ENCODE measurements at places on chromosomes 5 and 9. TPM values are rescaled to one million over a fixed set of nuclear protein-coding genes. Genes with fewer than 3 reads are reported as not detected.

GRCh38 chr5:142472306-142472951 lies 147.6 kb upstream of the SPRY4 start:
- DNase-seq = peak; percentile 85

- DNase-seq = peak; percentile 45
Measured at GRCh38 chr5:177447066-177447610, 524 bp downstream of the PRR7 start.

GRCh38 chr9:19464061-19464763 lies 55.4 kb downstream of the ACER2 start:
- no peak for DNase-seq

GRCh38 chr5:126651013-126651577 lies 50.3 kb downstream of the PHAX start:
- no peak for DNase-seq

GRCh38 chr5:33891788-33892619 lies at the start of gene ADAMTS12:
TSS of gene ADAMTS12 (minus strand) at chr5:33891990. CDS start at chr5:33891856, 134 bp downstream.
- peak; percentile 49 for DNase-seq

- no peak for DNase-seq
Measured at GRCh38 chr9:38308136-38308535, 84.4 kb upstream of the ALDH1B1 start.

GRCh38 chr9:87157366-87158031 lies 210.2 kb upstream of the GAS1 start:
- peak; percentile 58 for DNase-seq

DNA sequence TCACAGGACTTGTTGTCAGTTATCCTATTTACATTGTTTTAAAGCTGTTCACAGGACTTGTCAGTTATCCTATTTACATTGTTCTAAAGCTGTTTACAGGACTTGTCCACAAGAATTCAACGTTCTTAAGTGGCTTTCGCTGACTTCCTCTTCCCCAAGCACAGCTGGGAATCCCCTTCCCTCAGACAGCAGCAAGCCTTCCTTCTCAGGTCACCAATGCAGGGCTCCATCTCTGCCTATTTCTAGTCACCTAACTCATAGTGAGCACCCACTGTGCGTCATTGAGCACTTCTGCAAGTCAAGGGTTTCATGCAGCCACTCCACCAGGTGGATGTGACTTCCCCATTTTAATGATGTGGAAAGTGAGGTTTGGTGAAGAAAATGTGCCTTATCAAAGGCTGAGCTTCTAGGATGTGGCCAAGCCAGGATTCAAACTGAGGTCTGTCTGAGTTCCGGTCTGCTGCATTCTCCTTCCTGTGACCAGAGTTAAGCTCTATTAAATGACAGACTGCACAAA lies 109.8 kb upstream of the ZNF462 start:
- DNase-seq = no peak

GRCh38 chr9:105647595-105648349 lies 14.5 kb upstream of the TAL2 start:
- DNase-seq = no peak

GRCh38 chr5:956941-957747 lies 51.5 kb upstream of the NKD2 start:
- DNase-seq = peak; percentile 46

GRCh38 chr9:114973216-114973615 lies 42.8 kb upstream of the TNFSF8 start:
- DNase-seq = no peak

DNA sequence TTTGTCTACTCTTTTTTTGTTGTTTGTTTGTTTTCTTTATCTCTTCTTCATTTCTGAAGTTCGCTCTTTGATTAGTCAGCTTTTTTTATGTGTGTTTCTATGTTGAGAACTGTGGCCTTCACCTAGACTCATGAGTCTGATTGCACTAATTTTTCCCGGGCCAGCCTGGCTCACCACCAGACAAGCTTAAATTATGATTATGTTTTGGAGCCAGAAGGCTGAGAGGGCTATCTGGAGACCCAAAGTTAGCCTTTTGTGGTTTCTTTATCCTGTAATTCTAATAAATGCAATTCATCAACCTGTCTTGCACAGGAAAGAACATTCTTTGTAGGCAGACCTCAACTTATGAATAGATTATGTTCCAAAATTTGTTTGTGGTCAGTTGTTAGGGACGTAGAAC lies 20.8 kb upstream of the ACTBL2 start:
- no peak for DNase-seq

- no peak for DNase-seq
Measured at GRCh38 chr5:4036861-4037260, 441.2 kb downstream of the IRX1 start.

DNA sequence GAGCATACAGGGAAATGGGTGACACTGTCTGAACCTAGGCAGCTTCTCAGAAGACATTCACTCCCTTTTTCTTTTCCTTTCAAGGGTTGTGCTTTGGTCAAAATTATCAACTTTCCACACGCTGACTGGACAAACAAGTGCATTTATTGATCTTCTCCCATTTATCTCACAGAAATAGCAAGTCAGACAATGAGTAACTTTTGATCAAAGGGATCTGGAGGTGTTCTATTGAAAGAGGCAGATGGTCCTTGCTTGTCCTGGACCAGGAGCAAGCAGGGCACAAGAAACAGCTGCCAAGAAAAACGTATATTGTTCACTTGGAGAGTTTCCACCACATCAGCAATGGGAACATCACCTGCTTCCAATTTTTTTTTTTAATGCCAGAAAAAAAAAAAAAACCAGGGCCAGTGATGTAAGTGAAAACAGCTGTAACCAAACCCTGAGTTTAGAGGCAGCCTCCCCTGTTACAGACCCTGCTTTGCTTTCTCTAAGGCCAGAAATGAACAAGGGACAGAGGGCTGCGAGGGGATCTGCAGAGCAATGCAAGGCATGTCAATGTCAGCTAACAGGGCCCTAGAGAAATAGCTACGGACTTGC lies 79.8 kb downstream of the NIPSNAP3B start:
- no peak for DNase-seq

DNA sequence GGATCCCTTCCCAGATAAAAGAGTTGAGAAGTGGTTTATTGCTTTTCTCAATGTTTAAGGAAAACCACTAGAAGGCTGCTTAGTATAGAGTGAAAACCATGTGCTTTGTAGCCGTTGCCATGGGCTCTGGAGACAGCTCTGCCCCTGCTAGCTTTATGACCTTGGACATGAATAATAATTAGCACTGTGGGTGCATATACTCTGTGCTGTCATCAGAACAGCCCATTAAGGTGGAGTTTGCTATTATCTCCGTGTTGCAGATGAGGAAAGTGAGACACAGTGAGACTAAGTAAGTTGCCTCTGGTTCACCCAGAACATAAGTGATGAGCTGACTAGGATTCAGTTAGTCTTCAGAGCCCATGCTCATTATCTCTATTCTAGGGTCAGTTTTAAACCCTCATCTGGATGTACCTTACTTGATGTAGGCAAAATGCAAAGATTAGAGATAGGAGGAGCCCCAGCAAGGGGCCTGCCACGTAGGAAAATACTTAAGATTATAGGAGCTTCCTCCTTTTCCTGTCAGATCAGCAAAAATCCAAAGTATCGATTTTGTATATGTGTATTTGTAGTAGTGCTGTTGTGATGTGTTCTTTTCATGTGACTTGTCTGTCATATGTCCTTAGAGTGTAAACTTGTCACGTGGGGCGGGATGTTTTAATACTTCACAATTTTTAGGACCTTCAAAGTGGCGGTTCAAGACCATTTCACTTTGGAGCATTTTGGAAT lies 102.5 kb downstream of the TLE4 start:
- DNase-seq = no peak

DNA sequence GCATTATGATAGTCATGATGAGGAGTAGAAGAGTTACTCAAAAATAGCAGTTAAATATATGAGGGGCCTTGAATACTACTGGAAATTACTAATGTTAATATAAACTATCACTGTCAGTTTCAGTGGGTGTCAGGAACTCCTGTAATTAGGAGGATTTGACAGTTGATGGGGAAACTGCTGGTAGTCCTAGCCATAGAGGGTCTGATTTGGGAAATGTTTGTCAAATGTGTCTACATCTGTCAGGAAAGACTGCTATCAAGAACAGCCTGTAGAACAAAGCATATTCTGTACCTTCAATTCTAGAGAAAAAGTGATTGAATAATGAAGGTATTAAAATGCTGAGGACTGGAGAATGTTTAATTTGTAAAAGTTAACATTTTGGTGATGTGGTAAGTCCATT lies 567.9 kb downstream of the CDH9 start:
- no peak for DNase-seq

DNA sequence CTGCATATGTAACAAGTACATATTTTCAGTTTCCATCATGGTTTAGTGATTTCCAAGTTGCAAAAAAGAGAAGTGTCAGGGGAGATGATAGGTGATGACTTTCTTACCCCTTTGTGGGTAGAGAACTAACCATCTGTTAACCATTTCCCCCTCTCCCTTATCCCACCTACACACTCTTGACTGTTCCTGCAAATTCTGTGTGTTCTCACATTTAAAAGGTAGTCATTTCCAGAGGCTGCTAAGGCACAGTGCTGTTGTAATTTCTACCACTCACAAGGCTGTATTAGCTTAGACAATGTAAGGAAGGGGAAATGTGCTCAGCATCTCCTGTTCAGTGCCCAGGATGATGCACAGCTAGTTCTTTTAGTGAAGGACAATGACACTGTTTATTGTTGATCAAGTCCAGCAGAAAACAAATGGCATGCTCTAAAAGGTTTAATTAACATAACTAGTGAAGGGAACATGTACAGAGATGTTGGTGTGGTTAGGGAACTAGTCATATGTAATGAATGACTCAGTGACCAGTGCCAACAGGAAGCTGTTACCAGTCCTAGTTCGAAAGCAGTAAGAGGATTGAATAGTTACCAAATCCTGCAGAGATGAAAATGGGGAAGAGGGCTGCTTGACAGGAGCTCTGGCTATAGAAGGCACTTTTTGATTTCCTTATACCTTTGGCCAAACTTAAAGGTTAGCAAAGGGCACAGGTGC lies 165.1 kb downstream of the PLK2 start:
- peak; percentile 79 for DNase-seq

- peak; percentile 90 for DNase-seq
Measured at GRCh38 chr9:124309667-124310084, 51.9 kb downstream of the NEK6 start.

DNA sequence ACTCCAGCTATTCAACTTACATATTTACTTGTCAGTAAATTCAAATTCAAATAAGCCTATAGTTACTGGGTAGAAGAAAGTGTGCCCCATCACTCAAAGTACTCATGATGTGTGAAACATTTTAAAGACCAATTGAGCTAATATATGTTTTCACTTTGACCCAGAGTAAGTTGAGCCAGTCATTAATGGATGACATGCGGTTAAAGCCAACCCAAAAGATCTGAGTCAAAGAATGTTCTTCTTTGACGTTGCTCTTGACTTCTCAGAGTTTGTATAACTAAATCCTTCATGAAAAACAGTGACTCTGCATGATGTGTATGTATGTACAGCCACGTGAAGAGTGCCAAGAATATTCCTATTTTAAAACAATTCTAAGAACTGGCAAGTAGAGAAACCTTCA lies 237.4 kb downstream of the NR2F1-AS1 start:
- DNase-seq = no peak

DNA sequence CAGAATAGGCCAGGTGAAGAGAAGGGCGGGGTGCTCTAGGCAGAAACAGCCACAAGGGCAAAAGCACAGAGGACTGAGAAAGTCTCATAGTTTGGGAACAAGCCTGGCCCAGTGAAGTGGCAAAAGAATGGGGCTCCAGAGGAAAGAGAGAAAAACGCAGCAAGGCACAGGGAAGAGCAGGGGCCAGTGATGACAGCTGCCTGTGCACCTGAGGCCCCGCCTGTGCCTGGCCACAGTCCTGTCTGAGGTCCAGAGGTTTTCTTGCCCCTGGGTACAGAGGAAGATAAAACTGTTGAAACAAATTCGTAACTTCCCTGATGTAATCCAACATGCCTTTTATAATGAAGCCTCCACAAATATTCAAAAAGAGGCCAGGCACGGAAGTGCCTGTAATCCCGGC lies 22.0 kb downstream of the FRRS1L start:
- DNase-seq = no peak

- DNase-seq = no peak
Measured at GRCh38 chr5:83548581-83548980, 77.0 kb downstream of the VCAN start.

DNA sequence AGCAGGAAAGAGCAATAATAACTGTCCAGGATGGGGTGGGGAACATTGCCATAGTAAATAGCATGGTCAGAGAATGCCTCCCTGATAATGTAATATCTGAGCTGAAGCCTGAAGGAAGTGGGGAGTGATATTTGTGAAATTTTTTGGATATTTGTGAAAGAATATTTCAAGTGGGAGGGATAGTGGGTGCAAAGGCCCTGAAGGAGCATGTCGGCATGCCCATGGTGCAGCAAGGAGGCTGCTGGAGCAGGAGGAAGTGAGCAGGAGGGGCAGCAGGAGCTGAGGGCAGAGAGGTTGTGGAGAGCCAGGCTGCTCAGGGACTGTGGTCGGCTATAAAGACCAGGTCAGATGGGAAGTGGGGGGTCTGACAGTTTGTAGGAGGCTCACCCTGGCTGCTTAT lies 21.1 kb upstream of the PDE8B start:
- DNase-seq = no peak

GRCh38 chr5:179805529-179806249 lies 977 bp downstream of the MGAT4B start:
- DNase-seq = peak; percentile 46

DNA sequence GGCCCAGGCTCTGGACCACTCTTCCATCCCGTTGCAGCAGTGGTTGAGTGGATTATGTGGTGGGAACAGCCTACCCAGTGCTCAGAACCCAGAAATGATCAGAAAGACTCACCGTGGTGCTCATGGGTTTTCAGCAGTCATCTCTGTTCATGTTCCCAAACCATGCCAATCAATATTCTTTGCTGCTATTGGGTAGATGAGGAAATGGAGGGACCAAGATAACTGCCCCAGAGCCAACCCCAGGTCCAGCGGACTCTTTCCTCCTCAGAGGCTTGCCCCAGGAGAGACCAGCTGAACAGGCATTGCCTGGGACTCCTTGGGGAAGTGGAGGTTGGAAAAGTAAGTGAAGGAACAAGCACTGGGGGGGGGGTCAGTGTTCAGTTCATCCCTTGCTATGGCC lies 38.1 kb downstream of the ALG2 start:
- DNase-seq = no peak

DNA sequence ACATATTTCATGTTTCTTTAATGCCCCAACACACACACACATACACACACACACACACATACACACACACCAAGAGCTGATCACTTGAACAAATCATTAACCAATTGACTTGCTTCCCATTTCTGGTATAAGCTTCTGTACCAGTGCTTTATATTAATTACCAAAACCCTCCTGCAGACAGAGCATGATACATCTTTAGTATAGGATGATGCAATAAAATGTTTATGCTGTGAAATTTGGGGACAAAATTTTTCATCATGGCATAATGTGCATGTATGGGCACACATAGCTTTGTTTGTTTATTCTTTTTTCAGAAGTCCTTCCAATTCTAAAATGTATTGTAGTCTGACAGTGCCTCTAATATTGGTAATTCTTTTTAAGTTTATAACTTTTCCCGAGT lies 34.5 kb downstream of the SLC1A3 start:
- DNase-seq = no peak

- DNase-seq = no peak
Measured at GRCh38 chr9:13939701-13940490, 374.0 kb downstream of the NFIB start.

ELAVL2 gene
- 5.2 TPM for polyA plus RNA-seq

ANKRD18B gene
- 0.67 TPM for polyA plus RNA-seq

PCDHGC4 gene
- polyA plus RNA-seq = 0.14 TPM

CDC20B gene
- polyA plus RNA-seq = 0.05 TPM

IFNK gene
- polyA plus RNA-seq = not detected

ESM1 gene
- not detected for polyA plus RNA-seq

MEGF10 gene
- polyA plus RNA-seq = not detected

SLC34A1 gene
- 0.02 TPM for polyA plus RNA-seq

PLCXD3 gene
- 0.01 TPM for polyA plus RNA-seq

TAF1L gene
- polyA plus RNA-seq = 0.01 TPM

Data from mammary epithelial cell (primary cell).